T-helper 1 cell (primary cell): ENCODE measurements at places on chromosomes 11 and 22.

DNA sequence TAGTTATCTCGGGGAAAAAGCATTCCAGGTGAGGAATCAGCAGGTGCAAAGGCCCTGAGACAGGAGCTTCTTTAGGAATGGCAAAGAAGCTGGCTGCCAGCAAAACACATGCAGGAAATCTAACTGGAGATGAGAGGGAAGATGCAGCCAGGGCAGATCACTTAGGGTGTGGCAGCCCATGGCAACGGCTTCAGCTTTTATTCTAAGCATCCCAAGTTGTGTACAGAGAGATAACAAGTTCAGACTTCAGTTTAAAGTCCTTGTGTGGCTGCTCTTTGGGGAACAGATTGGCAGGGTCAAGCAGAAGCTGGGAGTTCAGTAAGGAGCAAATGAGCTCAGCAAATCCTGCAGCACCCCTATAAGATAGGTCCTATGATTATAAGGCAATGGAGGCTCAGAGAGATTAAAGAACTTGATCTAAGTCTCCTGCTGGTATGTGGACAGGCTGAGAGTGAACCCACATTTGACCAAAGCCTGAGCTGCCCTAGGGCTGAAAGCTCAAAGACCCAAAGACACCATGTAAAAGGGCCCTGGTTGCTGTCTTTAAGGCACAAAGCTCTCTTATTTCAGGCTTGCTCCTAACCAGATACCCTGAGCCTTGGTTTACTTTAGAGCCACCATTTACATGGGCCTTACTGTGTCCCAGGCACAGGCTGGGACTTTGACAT lies 466.8 kb downstream of the SOX6 start:
- no peak for DNase-seq

GRCh38 chr22:20619045-20619892 lies 111.9 kb downstream of the MED15 start:
- no peak for DNase-seq

DNA sequence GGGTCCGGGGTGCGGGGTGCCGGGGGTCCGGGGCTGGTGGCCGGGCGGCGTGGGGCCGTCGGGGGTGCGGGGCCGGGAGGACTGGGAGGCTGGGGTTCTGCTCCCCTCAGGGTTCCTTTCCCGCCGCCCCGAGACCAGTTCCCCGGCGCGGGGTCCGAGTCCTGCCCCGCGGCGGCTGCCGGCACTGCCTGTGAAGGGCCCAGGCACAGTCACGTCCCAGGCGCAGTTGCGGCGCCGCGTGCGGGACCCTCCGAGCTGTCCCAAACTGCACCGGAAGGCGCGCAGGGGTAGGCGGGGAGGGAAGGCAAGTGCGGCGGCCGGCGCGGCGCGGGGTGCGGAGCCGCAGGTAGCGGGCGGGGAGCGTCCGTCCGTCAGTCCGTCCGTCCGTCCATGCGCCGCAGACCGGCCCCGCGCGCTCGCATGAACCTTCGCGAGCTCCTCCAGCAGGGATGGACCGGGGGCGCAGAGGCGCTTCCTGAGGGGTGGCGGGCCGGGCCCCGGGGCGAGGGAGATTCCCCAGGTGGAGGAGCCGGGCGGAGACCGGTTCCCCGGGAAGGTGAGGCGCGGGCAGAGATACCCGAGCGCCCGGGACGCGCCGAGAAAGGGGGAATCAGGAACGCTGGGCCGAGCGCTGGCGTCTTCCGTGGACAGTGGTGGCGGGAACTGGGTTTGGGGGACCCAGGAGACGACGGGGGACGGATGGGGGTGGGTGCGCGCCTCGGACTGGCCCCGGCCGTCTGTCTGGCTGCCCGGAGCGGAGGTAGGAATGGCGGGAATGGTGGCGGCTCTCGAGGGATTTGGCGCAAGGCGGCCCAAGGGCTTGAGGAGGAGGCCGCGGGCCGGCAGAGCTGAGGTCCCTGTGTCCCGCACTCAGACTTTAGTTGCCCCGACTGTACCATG lies 3.1 kb upstream of the ADORA2A start:
- no peak for DNase-seq

DNA sequence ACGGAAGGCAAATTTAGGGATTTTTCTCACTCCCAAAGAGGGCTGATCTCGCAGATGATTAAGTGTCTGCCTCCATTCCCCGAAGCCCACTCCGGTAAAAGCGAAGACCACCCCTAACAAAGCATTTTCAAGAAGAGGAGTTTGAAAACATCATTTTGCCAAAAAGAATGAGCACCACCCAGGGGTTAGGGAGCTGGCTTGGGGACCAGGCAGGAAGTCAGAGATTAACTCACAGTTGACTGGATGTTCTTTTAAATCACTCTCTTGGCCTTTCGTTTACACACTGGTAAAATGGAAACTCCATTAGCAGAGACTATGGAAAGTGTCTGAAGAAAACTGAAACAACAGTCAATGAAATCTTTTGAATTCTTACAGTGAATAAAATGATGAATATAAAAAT lies 7.9 kb upstream of the TRIM44 start:
- DNase-seq, result no peak

DNA sequence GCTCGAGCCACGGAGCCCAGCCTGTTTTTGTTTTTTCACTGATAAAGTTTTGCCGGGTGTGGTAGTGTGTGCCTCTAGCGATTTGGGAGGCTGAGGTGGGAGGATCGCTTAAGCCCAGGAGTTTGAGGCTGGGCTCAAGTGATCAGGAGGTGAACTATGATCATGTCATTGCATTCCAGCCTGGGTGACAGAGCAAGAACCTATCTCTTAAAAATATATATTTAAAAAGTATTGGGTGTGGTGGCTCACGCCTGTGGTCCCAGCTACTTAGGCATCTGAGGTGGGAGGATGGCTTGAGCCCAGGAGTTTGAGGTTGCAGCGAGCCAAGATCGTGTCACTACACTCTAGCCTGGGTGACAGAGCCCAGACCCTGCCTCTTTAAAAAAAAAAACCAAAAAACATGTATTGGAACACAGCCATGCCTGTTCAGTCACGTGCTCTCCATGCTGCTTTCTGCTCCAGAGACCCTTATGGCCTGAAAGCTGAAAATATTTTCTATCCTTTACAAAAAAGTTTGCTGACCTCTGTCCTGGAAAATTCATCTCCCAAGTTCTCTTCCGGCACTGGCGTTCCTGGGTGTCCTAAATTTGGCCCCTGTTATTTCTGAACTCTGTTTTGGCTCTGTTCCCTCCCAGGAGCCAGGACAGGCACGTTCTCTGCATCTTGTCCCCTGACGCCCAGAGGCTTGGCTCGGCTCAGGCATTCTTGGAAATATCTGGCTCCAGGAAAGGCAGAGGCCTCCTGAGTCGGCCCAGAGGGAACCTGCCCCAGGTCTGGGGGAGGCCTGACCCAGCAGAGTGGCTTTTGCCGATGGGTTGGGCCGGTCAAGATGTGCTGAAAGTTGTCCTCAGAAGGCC lies 61.3 kb upstream of the PPP6R3 start:
- no peak for DNase-seq

- DNase-seq, result no peak
These were observed 35.6 kb downstream of the ASRGL1 start for GRCh38 chr11:62372871-62373270.

DNA sequence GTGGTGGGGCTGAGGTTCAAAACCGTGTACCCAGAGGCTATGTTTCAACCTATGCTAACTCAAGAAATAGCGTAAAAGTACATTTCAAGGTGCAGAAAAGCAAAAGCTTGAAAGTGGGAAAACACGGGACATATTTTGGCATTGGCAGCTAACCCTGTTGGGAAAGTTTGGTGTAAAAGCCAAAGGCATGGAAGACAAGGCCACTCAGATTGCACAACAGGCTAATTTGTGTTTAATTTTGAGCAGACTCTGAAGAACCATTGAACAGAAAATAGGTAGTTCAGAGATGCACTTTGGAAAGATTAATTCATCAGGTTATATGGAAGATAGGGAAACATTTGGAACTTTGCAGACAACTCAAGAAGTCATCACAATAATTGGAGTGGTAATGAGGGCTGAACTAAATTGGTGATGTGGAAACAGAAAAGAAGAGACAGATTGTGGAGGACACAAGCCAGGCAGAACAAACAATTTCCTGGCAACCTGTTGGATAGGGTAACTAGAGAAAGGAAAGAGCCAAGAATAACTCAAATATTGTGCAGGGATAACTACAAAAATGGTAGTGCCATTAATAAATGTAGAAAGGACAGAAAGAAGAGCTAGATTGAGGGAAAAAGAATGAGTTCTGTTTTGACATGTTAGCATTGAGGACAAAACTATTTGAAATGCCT lies 140.5 kb upstream of the PGR start:
- DNase-seq, result no peak

DNA sequence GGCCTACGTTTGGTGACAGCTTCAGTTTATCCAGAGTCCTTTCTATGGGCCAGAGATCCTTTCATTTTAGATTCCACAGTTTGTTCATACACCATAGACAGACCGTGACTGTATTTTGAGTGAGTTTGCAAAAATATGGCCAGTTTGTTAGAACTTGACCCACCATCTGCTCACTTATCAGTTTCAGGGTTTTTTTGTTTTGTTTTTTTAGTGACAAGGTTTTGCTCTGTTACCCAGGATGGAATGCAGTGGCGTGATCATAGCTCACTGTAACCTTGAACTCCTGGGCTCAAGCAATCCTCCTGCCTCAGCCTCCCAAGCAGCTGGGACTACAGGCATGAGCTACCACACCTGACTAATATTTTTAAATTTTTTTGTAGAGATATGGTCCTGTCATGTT lies 9.1 kb upstream of the CKAP5 start:
- no peak for DNase-seq

DNA sequence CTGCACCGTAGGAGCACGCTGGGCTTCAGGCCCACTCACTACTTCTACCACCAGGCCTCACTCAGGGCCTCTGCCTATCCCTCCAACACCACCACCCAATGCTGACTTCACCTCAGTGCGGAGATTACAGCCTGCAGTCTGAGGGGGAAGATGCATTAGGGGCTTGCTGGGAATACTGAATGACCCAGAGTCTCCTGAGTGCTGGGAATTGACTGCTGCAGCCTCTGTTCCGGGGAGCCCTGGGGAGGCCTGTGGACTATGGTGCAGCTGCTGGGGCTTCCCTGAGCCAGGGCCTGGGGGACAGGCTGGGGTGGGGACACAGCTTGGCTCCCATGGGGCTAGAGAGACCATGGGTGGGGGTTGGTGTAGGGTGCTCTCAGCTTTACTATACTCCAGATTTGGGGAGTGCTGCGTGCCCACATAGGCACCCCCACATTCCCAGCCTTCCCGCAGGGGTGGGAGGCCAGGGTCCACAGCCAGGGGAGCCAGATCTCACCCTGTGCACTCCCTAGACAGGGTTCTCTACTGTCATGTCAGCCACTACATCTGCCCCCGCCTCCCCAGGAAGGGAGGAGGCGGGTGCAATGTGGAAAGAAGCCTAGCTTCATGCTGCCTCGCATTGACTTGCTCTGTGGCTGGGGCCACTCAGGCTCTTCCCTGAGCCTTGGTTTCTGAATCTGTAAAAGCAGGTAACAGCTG lies 44.4 kb downstream of the GDPD5 start:
- no peak for DNase-seq

DNA sequence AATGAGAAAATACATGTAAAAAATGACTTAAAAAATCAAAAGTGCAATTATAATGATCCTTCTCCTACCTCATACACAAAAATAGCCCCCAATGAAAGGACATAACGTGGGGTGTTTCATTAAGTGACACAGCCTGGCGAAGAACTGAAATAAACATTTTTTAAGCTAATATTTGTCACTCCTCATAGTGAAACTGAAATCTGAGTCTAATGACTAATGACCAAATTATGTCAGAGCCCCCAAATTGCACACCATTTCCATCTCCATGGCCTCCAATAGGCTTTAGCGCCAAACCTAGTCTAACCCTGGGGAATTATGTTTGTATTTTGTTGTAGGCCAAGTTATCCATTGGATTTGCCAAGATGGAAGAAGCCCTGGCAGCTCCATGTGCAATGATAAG lies 119.1 kb downstream of the WT1 start:
- no peak for DNase-seq

- no peak for DNase-seq
These were observed 5.3 kb downstream of the C22orf39 start for GRCh38 chr22:19442166-19442565.

GRCh38 chr11:101516546-101516945 lies 67.3 kb downstream of the TRPC6 start:
- DNase-seq, result no peak

GRCh38 chr11:12282676-12283075 lies 94.7 kb upstream of the PARVA start:
- no peak for DNase-seq

DNA sequence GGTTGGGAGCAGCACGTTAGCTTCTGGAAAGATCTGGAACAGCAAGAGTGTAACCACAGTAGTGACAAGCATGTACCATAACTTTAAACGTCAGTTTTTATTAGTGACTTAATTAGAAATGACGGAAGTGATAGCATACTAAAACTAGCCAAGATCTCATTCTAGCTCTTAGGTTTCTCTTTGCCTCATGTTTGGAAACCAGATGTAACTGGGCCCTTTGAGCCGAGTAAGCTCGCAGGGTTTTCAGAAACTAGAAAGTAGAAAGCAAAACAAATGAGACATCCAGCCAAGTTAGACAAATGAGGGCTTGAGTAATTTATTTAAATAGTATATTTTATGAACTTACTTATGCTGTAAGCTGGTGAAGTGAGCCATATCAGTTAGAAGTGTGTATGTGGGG lies 40.2 kb upstream of the SLC5A12 start:
- DNase-seq, result no peak

GRCh38 chr11:19059833-19060232 lies 684 bp downstream of the MRGPRX2 start:
- DNase-seq, result no peak

DNA sequence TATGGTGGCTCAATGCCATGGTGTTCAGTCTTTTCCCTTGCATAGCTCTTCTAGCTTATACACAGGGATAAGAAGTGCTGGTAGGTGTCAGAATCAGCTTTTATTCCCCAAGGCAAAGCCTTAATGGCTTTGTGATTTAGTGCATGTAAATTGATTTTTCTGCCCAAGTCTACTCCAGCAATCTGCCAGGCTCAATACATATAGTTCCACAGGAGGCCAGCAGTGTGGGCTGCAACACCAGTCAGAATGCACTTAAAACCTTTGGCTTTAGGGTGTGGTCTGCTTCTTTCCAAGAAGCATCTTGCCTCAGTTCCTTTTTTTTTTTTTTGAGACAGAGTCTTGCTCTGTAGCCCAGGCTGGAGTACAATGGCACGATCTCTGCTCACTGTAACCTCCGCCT lies 14.5 kb upstream of the CAPRIN1 start:
- DNase-seq, result no peak
